ENCODE measurements at places on chromosomes 6 and 20. TPM values are rescaled to one million over a fixed set of nuclear protein-coding genes. Genes with fewer than 3 reads are reported as not detected.

Gene EYA2
- total RNA-seq: 5.9 TPM

Gene PSMB9
- total RNA-seq: 24.0 TPM

Gene B4GALT5
- 31.6 TPM for total RNA-seq

Gene SLC22A16
- not detected for total RNA-seq

Gene BAG2
- total RNA-seq: 38.7 TPM

Gene PHACTR3
- 0.42 TPM for total RNA-seq

Gene C20orf202
- total RNA-seq: 0.17 TPM

DNA sequence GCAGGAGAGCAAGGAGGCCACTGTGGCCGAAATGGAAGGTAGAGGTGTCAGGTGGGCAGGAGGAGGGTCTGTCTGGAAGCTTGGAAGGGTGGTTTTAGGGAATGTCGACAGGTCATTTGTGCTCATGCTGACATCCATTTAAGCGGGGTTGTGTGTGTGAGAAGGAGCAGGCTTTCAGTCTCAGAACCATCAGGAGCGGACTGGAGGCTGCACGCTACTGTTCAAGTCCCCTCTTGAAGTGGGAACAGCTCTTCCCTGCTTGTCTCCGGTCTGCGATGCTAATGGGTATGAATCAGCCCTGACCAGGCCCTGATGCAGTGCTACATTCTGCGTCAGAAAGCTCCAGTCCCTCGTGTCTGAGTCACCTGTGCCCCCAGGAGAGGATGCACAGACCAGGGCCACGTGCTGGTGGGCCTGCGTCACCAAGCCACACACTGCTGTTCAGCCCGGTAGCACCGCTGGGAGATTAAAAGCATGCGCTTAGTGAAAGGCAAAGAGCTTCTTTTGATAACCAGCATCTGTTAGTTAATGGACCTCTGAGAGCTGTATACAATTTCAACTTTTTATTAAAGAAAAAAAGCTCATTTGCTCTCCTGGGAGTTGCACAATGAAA lies 58.0 kb downstream of the APCDD1L start:
- no peak for DNase-seq
- no peaks in the 10 kb centered on the region for H3K36me3 ChIP-seq
- no peak overlapping the region for H3K27ac ChIP-seq
- H3K27me3 ChIP-seq: no peaks in the 10 kb centered on the region
- no peaks in the 10 kb centered on the region for H3K4me1 ChIP-seq

DNA sequence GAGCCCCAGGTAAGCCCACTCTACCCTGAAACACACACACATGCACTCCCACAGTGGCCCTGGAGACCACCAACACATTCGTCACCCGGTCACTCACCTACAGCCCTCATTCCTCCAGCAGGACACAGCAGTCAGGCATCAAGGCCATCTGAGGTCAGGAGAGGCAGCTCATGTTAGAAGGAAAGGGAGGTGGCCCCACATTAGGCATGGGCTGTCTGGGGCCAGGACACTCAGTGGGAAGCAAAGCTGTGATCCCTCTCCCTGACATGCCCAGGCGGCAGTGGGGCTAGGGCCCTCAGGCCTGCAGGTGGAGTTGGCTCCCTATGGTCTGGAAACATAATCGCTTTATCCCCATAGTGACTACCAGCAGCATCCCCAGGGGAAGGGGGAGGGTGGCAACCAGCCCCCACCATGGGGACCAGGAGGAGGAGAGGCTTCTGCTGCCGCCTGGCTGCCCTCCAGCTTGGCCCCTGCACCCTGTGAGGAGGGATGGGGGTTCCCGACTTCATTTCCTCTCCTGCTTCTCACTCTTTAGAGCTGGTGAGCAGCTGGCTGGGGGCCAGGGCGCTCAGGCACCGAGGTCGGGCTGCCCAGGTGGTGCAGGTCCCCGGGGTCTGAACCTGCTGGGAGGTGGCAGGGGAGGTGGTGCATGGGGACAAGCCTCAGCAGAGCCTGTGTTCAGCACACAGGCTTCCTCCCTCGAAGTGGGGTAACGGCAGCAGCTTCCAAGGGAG lies 76.6 kb upstream of the CST7 start:
- peak; percentile 83 for DNase-seq
- H3K4me3 ChIP-seq: no peak overlapping the region
- H3K36me3 ChIP-seq: no peaks in the 10 kb centered on the region
- no peaks in the 10 kb centered on the region for H3K27me3 ChIP-seq

- no peak for DNase-seq
- no peak overlapping the region for H3K27ac ChIP-seq
- H3K27me3 ChIP-seq: no peaks in the 10 kb centered on the region
Observed at GRCh38 chr6:108228416-108228815, 32.4 kb downstream of the SNX3 start.

GRCh38 chr6:34601706-34602105 lies 45.6 kb upstream of the SPDEF start:
- no peak for DNase-seq
- H3K27me3 ChIP-seq: no peaks in the 10 kb centered on the region
- no peak overlapping the region for H3K4me3 ChIP-seq
- peaks cover 69% of the 10 kb centered on the region for H3K4me1 ChIP-seq
- no peak overlapping the region for H3K27ac ChIP-seq

DNA sequence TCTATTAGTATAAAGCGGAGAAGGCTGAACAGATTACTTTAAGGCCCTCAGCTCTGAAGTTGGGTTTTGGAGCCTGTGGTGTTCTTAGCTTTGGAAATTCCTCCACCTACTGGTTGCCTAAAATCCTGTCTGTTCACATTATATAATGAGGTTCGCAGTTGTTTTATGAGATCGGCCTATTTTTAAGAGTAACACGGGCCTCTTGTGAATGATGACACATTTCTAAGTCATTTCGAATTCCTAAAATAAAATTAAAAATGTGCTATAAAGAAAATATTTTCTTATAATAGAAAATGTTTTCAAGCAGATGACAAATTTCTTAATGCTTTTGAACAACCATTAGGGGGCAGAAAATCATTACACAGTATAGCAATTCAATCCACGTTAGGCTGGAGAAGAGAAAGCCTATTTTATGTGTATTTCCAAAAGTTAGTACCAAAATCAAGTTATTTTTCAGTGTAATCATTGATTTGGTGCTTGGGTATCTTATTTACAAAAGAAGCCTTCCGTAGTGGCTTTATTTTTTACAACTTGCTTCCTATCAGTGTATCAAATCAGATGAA lies 15.8 kb upstream of the FAM8A1 start:
- no peaks in the 10 kb centered on the region for H3K27me3 ChIP-seq
- no peak for DNase-seq
- peaks cover 10% of the 10 kb centered on the region for H3K4me1 ChIP-seq

GRCh38 chr6:1297746-1298145 lies 14.2 kb upstream of the FOXQ1 start:
- peak overlapping the region; percentile 27 for H3K27ac ChIP-seq
- H3K4me1 ChIP-seq: peaks cover 16% of the 10 kb centered on the region
- H3K27me3 ChIP-seq: no peaks in the 10 kb centered on the region
- no peaks in the 10 kb centered on the region for H3K36me3 ChIP-seq
- DNase-seq: peak; percentile 57

DNA sequence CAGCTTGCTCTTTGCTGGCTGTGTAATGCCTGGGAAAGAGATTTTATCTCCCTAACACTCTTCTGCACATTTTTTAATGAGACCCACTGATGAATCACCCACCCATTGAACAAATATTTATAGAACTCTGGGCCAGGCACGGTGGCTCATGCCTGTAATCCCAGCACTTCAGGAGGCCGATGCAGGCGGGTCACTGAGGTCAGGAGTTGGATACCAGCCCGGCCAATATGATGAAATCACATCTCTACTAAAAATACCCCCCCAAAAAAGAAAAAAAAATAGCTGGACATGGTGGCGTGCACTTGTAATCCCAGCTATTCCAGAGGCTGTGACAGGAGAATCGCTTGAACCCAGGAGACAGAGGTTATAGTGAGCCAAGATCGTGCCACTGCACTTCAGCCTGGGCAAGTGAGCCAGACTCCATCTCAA lies 82.1 kb upstream of the SIRPA start:
- no peak overlapping the region for H3K4me3 ChIP-seq
- H3K4me1 ChIP-seq: peaks cover 71% of the 10 kb centered on the region
- no peaks in the 10 kb centered on the region for H3K36me3 ChIP-seq
- peak; percentile 92 for DNase-seq

DNA sequence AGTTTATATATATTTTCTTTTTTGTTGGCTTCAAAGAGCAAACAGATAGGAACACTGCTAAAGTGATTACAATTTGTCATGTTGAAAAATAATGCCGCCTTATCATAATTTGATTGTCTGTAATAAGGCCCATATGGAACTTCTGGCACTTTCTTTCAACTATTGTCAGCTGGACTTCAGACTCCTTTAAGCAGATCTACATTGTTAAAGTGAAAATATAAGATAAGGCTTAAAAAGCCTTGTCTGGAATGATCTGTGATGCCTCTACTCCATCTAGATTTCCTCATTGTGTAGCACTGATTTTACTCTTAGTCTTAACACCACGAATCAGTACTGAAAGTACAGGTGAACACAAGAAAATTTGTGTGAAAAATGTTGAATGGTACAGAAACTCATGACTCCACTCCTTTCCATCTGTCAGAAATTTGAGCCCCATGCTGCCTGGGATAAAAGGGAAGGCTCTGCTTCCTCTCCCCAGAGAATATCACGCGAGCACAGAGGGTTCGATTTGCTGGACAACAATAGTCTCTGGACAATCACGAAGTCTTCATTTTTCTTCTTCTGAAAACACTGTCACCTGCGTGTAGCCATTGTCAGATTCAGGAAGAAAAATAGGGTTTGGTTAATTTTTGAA lies 56.0 kb downstream of the BCAS1 start:
- no peaks in the 10 kb centered on the region for H3K36me3 ChIP-seq
- H3K27ac ChIP-seq: no peak overlapping the region
- DNase-seq: no peak
- no peaks in the 10 kb centered on the region for H3K4me1 ChIP-seq
- H3K4me3 ChIP-seq: no peak overlapping the region
- no peaks in the 10 kb centered on the region for H3K27me3 ChIP-seq

DNA sequence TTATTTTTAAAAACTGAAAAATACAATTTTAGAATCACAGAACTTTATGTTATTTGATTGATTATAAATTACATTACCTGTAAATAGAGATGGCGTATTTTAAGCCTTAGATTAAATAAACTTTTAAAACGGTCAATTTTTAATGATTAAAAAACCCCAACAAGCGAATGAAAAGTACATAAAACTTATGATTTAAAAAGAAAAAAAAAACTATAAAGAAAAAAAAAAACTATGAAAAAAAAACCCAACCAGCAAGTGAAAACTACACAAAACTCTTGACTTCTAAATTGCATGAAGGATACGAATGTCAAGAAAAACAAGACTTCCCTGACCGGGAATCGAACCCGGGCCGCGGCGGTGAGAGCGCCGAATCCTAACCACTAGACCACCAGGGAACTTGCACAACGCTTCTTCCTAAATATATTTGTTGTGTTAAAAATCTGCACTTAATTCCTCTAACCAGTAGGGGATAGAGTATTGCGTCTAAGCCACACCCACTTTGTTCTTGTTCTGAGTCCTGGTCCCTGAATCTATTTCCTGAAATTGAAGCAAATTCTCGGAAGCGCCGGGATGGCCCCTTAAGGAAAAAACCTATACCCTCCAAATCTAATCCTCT lies 10.7 kb upstream of the NCOA7 start:
- peak; percentile 96 for DNase-seq
- no peaks in the 10 kb centered on the region for H3K36me3 ChIP-seq
- H3K4me3 ChIP-seq: peak overlapping the region; percentile 63
- H3K27me3 ChIP-seq: no peaks in the 10 kb centered on the region
- peaks cover 8% of the 10 kb centered on the region for H3K4me1 ChIP-seq

Measured in esophagus muscularis mucosa (tissue), 4 donors.